Fibroblast of lung (primary cell): ENCODE measurements at places on chromosomes 1 and 21. TPM values are rescaled to one million over a fixed set of nuclear protein-coding genes. Genes with fewer than 3 reads are reported as not detected.

DNA sequence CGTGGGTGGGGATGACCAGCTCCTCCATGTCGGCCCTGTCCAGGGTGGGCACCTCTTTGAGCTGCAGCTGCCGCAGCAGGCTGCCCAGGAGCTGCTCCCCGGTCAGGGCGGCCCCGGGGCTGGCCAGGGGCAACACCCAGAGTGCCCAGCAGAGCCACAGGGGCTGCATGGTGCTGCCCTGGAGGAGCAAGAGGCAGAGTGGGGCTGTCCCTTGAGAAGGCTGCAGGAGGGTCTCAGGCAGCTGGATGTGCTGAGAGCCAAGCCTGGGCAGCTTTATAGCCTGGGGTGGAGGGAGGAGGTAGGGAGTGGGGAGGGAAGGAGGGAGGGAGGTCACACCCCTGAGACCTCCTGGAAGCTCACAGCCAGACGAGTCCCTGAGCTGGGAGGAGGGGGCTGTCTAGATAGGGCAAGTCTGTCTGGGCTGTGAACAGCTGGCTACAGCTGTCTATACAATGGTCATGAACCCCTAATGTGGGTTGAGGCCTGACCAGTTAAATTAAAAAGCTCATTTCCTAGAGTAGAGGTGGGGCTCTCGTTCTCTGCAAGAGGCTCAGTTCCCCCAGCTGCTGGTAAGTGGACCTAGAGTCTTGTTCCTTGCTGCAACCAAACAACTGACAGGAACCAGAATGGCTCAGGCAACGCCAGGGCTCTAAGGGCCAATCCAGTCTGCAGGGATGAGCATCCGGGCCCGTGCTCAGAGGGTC is at the start of gene LEFTY1:
Gene LEFTY1 (minus strand): TSS at position 249 of the 704 bp plus-strand sequence. CDS start 80 bp downstream, at position 169.
- H3K27ac ChIP-seq, result no peak within 1 kb of the TSS
- H3K4me3 ChIP-seq, result no peak within 1 kb of the TSS
- no peaks in the 10 kb centered on the region for H3K36me3 ChIP-seq
- H3K4me1 ChIP-seq, result peaks cover 3% of the 10 kb centered on the region

DNA sequence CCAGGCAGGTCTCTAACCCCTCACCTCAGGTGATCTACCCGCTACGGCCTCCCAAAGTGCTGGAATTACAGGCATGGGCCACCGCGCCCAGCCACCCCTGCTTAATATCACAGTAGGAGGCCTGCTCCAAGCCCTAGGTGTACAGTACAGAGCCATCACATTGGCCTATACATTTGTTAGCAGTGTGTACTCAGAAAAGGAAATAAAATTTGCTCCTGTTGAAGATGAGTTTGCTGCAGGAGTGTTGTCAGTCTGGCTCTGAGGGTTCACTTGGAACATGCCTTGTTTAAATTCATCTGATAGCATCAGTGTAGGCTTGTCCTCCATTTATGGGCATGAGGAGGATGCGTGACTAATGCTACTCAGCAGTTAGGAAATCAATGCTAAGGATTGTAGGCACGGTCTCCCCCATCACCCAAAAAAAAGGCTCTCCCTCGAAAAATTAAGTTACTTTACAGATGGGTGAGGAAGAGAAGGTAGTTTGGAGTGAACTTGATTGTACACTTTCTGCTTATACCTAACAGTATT is 4.6 kb upstream of the ENAH start:
- peaks cover 21% of the 10 kb centered on the region for H3K4me1 ChIP-seq
- no peaks in the 10 kb centered on the region for H3K36me3 ChIP-seq
- H3K27ac ChIP-seq, result peak overlapping the region; percentile 56
- no peak overlapping the region for H3K4me3 ChIP-seq

- no peaks in the 10 kb centered on the region for H3K4me1 ChIP-seq
- peaks cover 2% of the 10 kb centered on the region for H3K27me3 ChIP-seq
- no peaks in the 10 kb centered on the region for H3K36me3 ChIP-seq
- H3K4me3 ChIP-seq, result no peak overlapping the region
Measured at GRCh38 chr1:7888248-7889081, 35.6 kb upstream of the UTS2 start.

DNA sequence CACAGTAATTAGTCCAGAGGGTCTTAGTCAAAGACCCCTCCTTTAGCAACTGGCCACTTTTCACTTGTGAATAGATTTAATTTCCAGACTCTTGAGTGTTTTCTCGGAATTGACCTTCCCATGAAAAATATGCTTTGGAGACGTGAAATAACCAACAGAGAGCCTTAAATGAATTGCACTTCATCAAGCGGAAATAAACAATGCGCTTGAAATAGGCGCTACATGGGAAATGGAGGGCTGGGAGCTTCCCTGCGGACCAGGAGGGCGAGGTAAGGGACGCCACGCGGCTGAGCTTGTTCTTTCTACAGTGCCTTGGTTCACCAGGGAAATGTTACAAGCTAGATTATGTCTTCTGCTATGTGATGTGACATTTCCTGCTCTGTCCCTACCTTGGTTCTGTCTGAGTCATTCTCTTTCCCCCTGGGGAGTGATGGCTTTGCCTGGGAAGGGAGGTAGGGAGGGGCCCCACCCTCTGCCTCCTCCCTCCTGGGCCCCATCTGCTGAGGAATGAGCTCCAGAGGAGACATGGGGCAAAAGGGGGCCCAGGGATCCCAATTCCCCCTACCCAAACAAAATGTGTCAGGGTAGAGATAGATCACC is 619.3 kb downstream of the PTPRU start:
- DNase-seq, result no peak

DNA sequence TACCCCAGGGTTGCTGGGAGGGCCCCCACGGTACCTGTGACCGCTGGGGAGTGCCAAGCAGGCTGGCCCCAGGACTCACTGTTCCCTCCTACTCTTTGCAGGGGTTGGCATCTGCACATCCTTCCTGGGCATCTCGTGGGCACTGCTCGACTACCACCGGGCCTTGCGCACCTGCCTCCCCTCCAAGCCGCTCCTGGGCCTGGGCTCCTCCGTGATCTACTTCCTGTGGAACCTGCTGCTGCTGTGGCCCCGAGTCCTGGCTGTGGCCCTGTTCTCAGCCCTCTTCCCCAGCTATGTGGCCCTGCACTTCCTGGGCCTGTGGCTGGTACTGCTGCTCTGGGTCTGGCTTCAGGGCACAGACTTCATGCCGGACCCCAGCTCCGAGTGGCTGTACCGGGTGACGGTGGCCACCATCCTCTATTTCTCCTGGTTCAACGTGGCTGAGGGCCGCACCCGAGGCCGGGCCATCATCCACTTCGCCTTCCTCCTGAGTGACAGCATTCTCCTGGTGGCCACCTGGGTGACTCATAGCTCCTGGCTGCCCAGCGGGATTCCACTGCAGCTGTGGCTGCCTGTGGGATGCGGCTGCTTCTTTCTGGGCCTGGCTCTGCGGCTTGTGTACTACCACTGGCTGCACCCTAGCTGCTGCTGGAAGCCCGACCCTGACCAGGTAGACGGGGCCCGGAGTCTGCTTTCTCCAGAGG is 6.8 kb downstream of the XKR8 start:
- H3K27me3 ChIP-seq, result no peaks in the 10 kb centered on the region
- no peak overlapping the region for H3K4me3 ChIP-seq
- H3K27ac ChIP-seq, result no peak overlapping the region
- peaks cover 19% of the 10 kb centered on the region for H3K4me1 ChIP-seq
- DNase-seq, result no peak

- no peaks in the 10 kb centered on the region for H3K27me3 ChIP-seq
- H3K4me1 ChIP-seq, result no peaks in the 10 kb centered on the region
- H3K36me3 ChIP-seq, result no peaks in the 10 kb centered on the region
- DNase-seq, result no peak
Measured at GRCh38 chr21:16177532-16177931, 447.8 kb downstream of the USP25 start.

DNA sequence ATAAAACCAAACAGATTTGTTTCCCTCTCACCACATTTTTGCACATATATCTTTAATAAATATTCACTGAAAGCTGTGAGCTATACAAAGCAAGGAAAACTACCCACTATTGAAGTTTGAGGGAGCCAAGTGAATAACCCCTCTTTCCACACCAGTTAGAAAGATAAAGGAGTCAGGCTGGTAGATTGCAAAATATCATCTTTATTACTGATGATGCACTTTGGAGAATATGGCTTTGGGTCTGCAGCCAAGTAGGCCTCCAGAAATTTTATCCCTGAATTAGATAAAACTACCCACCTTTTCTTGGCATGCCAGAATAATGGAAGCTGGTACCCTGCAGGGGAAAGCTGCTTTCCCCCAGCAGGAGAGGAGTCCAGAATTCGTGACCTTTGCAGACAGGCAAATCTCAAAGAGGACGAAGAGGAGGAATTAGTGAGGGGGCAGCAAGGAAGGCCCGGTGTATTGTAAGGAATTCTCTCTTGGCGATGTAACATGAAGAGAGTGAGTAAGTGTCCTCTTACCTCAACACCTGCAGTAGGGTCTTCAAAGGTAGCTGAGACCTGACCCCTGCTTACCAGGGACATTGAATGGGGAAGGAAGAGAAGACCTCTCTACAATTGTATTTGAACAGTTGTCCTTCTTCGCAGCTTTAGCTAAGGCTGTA is 84.7 kb downstream of the LRRC8D start:
- no peaks in the 10 kb centered on the region for H3K27me3 ChIP-seq
- no peaks in the 10 kb centered on the region for H3K36me3 ChIP-seq
- H3K4me1 ChIP-seq, result peaks cover 44% of the 10 kb centered on the region
- no peak for DNase-seq
- peak overlapping the region; percentile 1 for H3K27ac ChIP-seq

DNA sequence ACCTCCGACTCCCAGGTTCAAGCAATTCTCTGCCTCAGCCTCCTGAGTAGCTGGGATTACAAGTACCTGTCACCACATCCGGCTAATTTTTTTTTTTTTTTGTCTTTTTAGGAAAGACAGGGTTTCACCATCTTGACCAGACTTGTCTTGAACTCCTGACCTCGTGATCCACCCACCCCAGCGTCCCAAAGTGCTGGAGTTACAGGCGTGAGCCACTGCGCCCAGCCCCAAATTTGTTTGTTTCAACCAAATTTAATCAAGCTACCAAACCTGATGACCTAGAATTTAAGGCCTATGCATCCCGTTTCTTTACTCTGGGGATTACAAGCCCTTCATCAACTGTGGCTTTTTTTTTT is 58.3 kb upstream of the TBX15 start:
- H3K27ac ChIP-seq, result peak overlapping the region; percentile 12
- no peaks in the 10 kb centered on the region for H3K36me3 ChIP-seq
- DNase-seq, result no peak
- H3K4me1 ChIP-seq, result no peaks in the 10 kb centered on the region
- H3K27me3 ChIP-seq, result no peaks in the 10 kb centered on the region

DNA sequence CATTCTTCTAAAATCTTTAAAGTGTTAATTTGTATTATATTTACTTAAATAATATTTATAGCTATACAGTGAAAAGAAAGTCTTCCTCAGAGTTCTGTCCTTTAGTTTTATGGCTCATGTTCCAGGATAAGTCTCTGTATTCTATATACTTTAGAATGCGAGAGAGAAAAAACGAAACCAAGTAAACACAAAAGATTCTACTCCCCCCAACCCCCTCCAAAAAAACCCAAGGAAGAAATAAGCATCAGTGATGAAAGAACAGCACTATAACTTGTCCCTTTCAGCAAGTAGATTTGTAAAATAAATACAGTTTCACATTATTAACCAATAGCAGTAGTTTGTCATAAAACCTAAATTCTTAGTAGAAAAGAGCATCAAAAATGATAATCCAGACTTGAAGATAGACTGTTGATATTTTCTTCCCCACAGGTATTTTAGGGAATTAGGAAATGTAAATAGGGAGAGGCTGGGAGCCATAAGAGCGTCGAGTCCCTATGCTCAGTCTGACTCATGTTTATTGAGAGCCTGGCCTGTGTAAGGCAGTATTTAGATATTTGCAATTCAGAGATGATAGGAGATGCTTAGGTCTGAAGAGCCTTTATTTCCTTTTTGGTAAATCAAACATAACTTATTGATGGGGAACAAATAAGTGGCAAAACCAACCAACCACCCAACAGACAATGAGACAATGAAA is 35.5 kb downstream of the CDC14A start:
- DNase-seq, result peak; percentile 28
- no peak overlapping the region for H3K4me3 ChIP-seq
- no peak overlapping the region for H3K27ac ChIP-seq
- no peaks in the 10 kb centered on the region for H3K36me3 ChIP-seq

Gene TRIM58
- polyA plus RNA-seq, result 0.47 and 3.5 TPM in 2 replicates

Gene RGSL1
- not detected in 2 replicates for polyA plus RNA-seq

Gene CDA
- 3.0 and 4.2 TPM in 2 replicates for polyA plus RNA-seq

Gene TBX19
- 0.47 and 0.94 TPM in 2 replicates for polyA plus RNA-seq

Gene RFX5
- polyA plus RNA-seq, result 18.4 and 20.1 TPM in 2 replicates
